Panc1 (cell line): ENCODE measurements at places on chromosomes 7 and 10.

- no peak for DNase-seq
Observed at GRCh38 chr7:26995666-26996065, 100.1 kb downstream of the HOXA1 start.

DNA sequence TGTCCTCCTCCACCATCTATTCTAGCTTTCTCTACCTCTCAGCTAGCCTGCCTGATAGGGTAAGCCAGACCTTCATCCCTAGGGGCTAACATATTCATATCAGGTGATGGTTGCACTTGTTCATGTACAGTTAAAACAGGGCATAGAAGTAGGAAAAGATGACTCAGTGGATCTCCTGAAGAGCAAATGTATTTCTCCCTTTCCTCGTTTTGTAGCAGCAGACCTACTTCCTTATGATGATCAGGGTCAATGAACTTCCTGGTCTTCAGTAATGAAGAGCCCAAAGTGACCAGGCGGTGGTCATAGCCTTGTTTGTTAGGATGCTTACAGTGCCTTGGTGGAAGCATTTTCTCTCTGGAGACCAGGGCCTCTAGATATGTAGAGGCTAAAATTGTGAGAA lies 6.3 kb downstream of the LIPJ start:
- no peak for DNase-seq

- no peak for DNase-seq
Observed at GRCh38 chr7:47095946-47096345, 486.0 kb downstream of the TNS3 start.

- DNase-seq, result no peak
Observed at GRCh38 chr7:97818066-97818663, 54.0 kb downstream of the ASNS start.

- no peak for DNase-seq
Observed at GRCh38 chr7:35694161-35694783, 663 bp downstream of the HERPUD2 start.

- no peak for DNase-seq
Observed at GRCh38 chr7:100130608-100131453, 4.1 kb downstream of the MBLAC1 start.

GRCh38 chr7:121562259-121562658 lies 166.2 kb upstream of the FAM3C start:
- DNase-seq, result no peak

GRCh38 chr10:34575882-34576281 lies 239.2 kb downstream of the PARD3 start:
- no peak for DNase-seq
